RPMI7951 (cell line): ENCODE measurements at places on chromosomes 1 and 21. TPM values are rescaled to one million over a fixed set of nuclear protein-coding genes. Genes with fewer than 3 reads are reported as not detected.
A peak's percentile ranks its signal among the peaks of the same experiment; 100 is the strongest.

DNA sequence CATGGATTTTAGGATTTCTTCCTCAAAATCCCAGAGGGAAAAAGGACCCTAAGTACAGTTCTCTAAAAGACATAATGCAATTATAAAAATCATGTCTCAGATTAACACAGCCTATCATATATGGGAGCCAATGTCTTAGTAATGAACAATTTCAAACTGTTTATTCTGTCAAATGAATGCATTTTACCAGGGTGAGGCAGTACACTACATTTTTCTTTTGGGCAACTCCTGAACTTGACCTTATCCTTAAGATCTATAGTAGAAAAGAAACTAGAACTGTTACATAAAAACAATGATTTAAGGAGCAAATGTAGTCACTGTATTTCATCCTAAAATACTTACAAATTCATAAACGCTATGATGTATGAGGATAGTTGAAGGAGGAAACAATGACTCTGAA is 226.3 kb upstream of the B3GALT2 start:
- no peak for DNase-seq

GRCh38 chr1:40662864-40663263 is 2.6 kb downstream of the RIMS3 start:
- peak; percentile 54 for DNase-seq

DNA sequence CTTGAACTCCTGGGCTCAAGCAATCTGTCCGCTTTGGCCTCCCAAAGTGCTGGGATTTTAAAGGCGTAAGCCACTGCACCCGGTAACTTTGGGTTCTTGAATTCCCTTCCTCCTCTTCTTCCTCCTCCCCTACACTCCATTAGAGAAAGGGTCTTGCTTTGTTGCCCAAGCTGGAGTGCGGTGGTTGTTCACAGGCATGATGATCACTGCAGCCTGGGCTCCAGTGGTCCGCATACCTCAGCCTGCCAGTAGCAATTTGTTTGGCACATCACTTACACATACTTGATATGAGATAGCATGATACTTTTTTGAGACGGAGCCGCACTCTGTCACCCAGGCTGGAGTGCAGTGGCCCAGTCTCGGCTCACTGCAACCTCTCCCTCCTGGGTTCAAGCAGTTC is 2.2 kb downstream of the DEGS1 start:
- no peak for DNase-seq

DNA sequence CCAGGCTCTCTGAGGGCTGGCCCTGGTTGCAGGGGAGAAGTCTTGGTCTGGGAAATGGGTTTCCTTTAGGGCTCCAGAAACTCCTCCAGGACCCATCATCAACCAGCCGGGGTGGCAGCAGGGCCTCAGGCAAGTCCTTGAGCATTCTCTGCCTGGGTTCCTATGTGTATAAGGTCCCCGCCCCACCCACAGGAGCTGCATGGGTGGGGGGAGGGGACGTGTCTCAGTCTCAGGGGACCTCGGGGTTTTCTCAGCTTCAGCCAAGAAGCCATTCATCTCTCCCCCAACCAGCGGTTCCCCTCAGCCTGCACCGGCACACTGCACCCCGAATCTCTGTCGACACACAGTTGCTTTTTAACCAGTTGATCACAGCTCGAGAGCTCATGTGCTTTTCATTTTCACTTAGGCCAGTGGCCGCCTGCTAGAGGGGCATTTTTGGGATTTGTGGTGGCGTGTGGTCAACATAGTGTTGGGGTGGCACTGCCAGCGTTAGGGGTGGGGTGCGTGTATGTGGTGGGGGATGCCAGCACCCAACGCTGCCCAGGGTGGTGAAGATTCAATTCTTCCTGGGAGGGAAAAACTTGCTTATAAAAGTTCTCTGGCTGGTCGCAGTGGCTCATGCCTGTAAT is 6.5 kb downstream of the RUNX3 start:
- DNase-seq: no peak

GRCh38 chr1:5776035-5776550 is 216.1 kb downstream of the NPHP4 start:
- DNase-seq: no peak

GRCh38 chr1:47931395-47931794 is 65.8 kb downstream of the TRABD2B start:
- peak; percentile 44 for DNase-seq

- DNase-seq: no peak
These were observed 5.2 kb downstream of the GIPC2 start for GRCh38 chr1:78051005-78051404.

GRCh38 chr1:241115784-241116183 is 241.2 kb downstream of the RGS7 start:
- DNase-seq: no peak

DNA sequence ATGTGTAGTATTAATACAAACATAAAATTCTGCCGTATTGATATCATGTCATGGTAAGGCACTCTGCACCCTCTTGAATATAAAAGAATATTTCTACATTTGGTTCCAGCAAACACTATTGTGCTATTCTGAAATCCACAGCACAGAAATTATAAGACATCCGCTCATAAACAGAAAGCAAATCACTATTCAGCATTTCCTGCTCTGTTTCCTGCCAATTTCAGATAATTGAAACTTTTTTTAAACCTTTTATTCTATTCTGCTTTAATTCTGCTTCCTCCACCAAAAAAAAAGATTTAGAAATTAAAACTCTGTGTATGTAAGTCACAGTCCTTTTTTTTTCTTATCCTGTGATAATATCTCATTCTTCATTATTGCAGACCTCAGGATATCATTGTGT is 39.6 kb upstream of the PLEKHO1 start:
- no peak for DNase-seq

- peak; percentile 73 for DNase-seq
These were observed 28.0 kb upstream of the PLCH2 start for GRCh38 chr1:2448098-2448445.

- no peak for DNase-seq
These were observed 76.6 kb upstream of the VAV3 start for GRCh38 chr1:108041360-108042142.

GRCh38 chr1:209102531-209102930 is 481.0 kb upstream of the CAMK1G start:
- no peak for DNase-seq

- no peak for DNase-seq
These were observed 9.4 kb upstream of the TARBP1 start for GRCh38 chr1:234488054-234489006.

Gene RXFP4
- total RNA-seq: not detected in 2 replicates

Gene LCE1E
- not detected in 2 replicates for total RNA-seq

Gene ZNF672
- 13.4 and 13.8 TPM in 2 replicates for total RNA-seq

Gene TPTE
- 2.4 and 3.1 TPM in 2 replicates for total RNA-seq

Gene ILDR2
- total RNA-seq: 4.6 and 6.4 TPM in 2 replicates

Gene TMCO4
- total RNA-seq: 7.9 and 13.2 TPM in 2 replicates

Gene SGIP1
- total RNA-seq: under 0.01 TPM in 1 of 2 replicates, not detected in the other

Gene MMEL1
- total RNA-seq: 2.8 TPM in 1 of 2 replicates, not detected in the other

Gene CFHR3
- not detected in 2 replicates for total RNA-seq
